NCI-H187 (cell line): ENCODE measurements at places on chromosomes 6 and 20.

GRCh38 chr20:14919501-14920081 lies 582.2 kb upstream of the FLRT3 start:
- no peak for DNase-seq

GRCh38 chr6:39930540-39930939 lies 3.7 kb downstream of the MOCS1 start:
- no peak for DNase-seq

DNA sequence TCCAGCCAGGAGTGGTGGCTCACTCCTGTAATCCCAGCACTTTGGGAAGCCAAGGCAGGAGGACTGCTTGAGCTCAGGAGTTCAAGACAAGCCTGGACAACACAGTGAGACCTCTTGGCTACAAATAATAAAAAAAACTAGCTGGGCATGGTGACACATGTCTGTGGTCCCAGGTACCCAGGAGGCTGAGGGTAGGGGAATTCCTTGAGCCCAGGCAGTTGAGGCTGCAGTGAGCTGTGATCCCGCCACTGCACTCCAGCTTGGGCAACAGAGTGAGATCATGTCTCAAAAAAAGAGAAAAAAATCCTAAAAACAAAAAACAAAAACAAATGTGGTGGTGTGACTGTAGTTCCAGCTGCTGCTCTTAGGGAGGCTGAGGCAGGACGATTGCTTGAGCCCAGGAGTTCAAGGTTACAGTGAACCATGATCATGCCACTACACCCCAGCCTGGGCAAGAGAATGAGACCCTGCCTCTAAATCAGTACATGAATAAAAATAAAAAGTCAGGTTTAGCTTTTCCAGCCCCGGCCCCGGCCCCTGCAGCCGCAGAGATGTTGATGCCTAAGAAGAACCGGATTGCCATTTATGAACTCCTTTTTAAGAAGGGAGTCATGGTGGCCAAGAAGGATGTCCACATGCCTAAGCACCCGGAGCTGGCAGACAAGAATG lies 13.5 kb upstream of the SNRPC start:
- no peak for DNase-seq

DNA sequence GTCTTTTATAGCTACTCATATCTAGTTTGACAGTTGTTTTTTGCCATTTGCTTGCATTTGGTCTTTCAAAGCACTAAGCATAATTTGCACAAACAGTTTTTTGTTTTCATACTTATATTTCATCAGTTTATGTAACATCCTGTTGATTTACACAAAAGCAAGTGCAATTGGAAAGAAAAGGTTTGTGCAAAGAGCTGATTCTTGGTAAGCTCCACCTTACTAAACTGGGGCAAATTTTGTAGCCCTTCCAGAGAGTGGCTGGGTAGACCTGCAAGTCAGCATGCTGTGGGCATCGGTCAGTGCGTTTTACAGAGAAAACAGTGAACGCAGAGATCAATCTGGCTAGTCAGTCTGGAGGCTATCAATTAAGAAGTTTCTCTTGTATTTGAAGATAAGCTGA lies 34.5 kb downstream of the TXLNB start:
- no peak for DNase-seq
